Activated effector memory CD4-positive, alpha-beta T cell treated with Interleukin-2 at 50 U/mL for 16 hours (primary cell): ENCODE measurements at places on chromosomes 16 and 17.

- no peak for DNase-seq
These were observed 7.6 kb downstream of the ATXN1L start for GRCh38 chr16:71853413-71853812.

GRCh38 chr16:58102665-58103392, 26.4 kb downstream of the CFAP20 start:
- no peak for DNase-seq

DNA sequence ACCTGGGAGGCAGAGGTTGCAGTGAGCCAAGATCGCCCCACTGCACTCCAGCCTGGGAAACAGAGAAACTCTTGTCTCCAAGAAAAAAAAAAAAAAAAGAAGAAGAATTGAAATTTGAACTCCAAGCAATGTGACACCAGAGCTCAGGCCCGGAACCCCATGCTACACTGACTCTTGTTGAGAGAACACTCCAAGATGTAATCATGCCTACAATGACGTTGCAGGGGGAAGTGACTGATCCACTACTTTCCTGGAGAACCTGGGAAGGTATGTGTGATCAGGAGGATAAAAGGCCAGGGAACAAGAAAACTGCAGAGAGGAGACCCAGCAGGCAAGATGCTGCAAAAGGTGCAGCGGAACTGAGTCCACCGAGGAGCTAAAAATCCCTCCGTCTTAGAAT, 57.9 kb downstream of the ADCY9 start:
- DNase-seq = no peak

GRCh38 chr16:68296291-68296690, 14.5 kb downstream of the SLC7A6OS start:
- no peak for DNase-seq

DNA sequence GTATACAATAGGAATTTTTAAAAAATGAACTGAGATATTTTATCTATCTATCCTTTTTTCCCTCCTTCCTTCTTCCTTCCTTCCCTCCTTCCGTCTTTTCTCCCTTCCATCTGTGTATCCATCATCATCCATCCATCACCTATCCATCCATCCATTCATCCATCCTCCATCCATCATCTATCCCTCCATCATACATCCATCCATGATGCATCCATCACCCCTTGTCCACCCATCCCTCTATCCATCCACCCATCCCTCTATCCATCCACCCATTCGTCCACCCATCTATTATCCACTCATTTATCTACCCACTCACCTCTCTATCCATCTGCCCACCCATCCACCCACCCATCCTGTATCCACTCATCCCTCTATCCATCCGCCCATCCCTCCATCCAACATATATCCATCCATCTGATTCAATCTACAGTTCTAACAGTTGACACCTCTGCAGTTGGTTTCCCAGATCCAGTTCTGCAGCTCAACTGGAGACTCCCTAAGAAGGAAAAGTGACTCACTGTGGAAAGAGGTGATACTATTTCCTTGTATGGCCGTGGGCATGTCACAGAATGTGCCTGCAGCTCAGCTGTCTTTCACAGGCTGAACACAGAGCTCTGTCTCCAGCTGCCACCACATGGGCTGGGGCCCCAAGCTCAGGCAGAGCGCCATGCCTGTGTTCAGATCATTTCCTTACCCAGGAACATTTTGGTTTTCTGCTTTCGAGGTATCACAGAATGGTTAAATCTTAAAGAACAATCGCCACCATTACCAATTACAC, 130.8 kb downstream of the XYLT1 start:
- no peak for DNase-seq
